Stimulated activated naive CD8-positive, alpha-beta T cell treated with anti-CD3 and anti-CD28 coated beads, Interleukin-15, amount 100 ng/mL, for 72 hours (primary cell): ENCODE measurements at places on chromosomes 6 and 20.

- DNase-seq, result no peak
These were observed 564.2 kb downstream of the TFAP2B start for GRCh38 chr6:51382847-51383246.

- DNase-seq, result no peak
These were observed 64.2 kb downstream of the SGK1 start for GRCh38 chr6:134253681-134254080.

- no peak for DNase-seq
These were observed 851.2 kb upstream of the EYS start for GRCh38 chr6:66558189-66558588.

DNA sequence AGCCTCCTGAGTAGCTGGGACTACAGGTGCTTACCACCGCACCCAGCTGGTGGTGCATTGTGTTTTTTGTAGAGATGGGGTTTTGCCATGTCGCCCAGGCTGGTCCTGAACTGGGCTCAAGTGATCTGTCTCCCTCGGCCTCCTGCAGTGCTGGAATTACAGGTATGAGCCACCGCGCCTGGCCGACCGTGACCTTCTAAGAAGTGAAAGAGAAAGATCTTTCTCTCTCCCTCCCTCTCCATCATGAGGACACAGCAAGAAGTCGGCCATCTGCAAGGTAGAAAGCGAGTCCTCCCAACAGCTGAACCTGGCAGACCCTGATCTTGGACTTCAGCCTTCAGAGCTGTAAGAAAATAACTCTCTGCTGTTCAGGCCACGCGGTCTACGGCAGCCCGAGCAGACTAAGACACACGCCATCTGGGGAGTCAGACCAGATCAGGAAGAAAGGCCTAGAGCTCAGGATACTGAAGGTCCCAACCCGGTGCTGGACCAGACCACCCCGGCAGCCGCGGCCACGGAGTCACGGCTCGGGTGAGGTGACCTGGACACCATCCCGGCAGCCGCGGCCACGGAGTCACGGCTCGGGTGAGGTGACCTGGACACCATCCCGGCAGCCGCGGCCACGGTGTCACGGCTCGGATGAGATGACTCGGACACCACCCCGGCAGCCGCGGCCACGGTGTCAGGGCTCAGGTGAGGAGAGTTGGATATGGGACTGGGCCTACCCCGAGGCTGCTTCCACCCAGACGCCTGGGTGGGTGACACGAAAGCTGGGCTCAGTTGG lies 9.6 kb downstream of the GMEB2 start:
- DNase-seq, result no peak

DNA sequence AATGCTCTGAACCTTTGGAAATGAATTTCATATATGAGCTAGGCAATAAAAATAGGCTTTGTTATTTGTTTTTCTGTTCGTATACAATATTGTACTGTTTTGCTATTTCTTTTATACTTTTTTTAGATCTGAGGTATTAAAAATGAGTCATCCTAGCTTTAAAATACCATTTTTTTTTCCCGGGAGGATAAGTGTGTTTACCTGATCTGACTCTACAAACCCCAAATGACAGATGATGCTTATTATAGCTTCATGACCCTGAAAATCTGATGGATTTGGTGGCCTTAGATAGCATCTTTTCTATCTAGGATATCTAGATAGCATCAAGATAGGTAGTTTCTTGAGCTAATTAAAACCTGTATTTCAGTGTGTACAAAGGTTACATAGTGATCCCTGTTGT lies 206.4 kb downstream of the DTNBP1 start:
- no peak for DNase-seq

GRCh38 chr20:62318400-62319345 lies 15.9 kb downstream of the ADRM1 start:
- DNase-seq, result peak; percentile 32

DNA sequence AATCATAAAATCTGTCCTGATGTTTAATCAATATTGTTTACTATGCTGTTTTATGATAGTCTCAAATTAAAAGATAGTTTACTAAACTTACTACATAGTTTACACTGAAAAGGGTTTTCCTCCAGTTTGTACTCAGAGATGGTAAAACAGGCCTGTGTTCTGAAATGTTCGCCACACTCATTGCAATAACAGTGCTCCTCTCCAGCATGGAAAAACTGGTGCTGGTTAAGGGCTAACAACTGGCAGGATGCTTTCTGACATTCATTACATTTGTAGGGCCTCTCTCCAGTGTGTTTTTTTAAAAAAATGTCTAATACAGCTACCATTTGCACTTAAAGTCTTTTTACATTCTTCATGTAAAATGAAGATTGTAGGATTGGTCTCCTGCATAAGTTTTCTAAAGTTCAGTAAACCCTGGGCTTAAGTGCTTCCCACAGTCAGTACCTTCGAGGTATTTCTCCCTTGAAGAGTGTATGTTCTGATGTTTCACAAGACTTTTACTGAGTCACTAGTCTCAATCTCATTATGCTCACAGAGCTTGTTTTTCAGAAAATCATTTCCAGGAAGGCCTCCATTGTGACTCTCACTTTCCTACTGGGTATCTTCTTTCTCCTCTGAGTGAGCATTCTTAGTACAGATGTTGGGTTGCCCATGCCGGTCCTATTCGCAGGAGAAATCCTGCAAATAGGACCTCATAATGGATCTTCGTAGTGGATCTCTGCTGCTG lies 8.7 kb upstream of the ZSCAN12 start:
- peak; percentile 10 for DNase-seq

DNA sequence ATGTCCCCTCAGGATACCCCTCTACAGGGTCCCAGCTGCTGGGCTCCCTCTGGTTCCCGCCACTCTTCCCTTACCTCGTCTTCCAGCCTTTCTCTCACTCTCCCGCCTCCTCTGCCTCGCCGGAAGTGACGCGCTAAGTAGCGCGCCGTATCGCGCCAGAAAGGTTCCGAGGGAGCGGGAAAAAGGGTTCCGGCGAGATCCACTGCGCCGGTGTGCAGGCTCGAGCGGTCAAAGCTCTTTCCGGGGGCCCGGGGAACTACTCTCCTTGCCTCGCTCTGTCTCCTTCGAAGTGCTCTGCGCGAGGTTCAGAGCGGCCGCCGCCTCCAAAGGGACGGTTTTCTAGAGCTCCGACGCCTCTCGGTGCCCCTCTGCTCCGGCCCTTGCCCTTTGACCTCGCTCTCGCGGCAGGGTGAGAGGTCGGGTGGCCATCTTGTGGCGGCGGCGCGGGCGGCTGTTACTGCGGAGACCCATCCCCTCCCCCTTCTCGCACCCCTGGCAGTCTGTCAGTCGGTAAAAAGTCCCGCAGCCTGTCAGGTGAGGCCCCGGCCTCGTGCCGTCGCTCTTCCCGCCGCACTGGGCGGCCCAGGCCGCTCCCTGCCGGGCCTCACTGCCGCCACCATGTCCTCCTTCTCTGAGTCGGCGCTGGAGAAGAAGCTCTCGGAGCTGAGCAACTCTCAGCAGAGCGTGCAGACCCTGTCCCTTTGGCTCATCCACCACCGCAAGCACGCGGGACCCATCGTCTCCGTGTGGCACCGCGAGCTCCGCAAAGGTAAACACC lies at the start of the genes RPRD1B and TTI1:
Gene RPRD1B (plus strand): TSS at position 417 of the 778 bp plus-strand sequence. CDS start 202 bp downstream, at position 619.
Gene TTI1 (minus strand): TSS at position 127 of the 778 bp plus-strand sequence. CDS start 19,640 bp downstream, outside the sequence.
- peak; percentile 90 for DNase-seq

GRCh38 chr20:61391185-61391584 lies 139.1 kb downstream of the CDH4 start:
- no peak for DNase-seq

DNA sequence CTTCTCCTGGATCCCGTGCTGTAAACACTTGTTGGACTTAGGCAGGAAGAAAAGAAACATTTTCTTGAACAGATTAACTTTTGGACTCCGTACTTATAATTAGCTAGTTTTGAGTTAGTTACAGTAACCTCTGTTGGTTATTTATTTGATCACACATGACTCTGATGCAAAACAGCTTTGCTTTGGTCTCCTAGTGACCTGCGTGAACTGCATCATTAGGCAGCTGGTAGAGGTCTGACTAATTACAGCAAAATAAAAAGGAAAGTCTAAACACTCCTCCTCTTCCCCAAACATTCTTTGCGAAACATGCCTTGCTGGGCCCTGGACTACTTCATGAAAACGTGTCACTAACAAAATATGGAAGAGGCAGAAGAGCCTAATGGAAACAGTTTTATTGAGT lies 61.1 kb upstream of the ZFP64 start:
- DNase-seq, result no peak

- DNase-seq, result no peak
These were observed 156.5 kb upstream of the INSM1 start for GRCh38 chr20:20211274-20211987.

- no peak for DNase-seq
These were observed 16.9 kb downstream of the KCNQ2 start for GRCh38 chr20:63455568-63455859.

GRCh38 chr6:40504274-40504673 lies 82.9 kb downstream of the LRFN2 start:
- DNase-seq, result no peak
